Central memory CD8-positive, alpha-beta T cell (primary cell): ENCODE measurements at places on chromosomes 5 and 9.

GRCh38 chr9:95461448-95462248, 55.1 kb downstream of the PTCH1 start:
- no peak for DNase-seq

DNA sequence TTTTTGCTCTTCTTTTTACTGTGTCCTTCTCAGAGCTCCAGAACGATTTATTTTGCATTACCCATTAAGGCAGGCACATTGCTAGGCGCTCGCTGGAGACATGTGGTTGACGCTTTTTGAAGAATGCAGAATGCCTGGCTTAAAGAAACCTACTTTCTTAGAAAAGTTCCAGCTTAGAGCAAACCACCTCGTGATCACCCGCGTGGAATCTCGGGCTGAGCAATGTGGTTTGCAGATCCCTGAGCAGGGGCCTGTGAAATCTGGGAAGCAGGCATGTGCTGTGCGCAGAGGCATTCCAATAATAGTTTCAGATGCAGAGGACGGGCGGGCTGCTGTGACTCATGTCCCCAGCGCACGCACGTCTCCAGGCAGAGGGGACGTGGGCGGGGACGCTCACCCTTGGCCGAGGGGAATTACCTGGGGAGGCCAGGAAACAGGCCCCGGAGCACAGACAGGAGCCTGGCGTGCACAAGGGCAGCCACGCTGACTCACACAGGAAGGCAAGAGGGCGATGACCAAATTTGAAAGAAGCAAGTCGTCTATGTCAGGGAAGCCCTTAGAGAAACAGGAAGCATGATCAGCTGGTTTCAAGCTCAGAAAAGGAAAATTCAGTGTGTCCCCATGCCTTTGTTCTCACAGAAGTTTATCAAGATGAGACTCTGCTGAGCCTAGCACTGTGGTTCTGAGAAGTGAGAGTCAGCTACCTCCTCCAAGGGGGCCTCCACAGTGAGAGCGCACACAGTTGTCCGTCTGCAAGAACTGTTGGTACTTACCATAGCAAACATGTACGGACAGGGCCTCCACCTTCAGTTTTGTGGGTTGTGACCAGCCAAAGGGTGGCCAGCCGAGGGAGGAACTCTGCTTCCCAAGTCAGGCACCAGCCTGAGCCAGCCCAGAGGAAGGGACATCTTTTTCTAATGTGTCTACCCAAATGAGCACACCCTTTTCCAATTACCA, 218.6 kb downstream of the PIK3R1 start:
- DNase-seq, result peak; percentile 57

DNA sequence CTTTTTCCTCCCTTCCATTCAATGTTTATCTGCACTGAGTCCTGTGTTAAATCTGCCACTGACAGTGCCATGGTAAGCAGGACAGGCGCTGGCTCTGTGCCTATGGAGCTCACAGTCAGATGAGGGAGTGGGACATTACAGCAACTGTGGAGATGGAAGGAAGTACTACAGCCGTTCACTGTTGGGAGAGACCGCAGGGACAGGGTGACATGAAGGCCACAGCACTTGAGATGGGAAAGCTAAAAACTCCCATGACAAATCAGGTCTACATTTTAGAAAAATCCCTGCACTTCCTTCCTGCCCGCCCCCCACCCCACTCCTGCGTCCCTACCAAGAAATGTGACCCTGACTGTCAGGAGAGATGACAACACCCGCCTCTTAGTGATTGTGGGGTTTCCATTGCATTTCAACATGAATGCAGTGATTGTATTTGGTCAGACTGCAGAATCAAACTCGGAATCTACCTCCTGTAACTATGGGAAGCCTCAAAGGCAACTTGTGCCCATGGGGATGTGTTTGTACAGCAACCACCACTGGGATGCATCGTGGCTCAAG, 56.4 kb downstream of the GTF3C4 start:
- no peak for DNase-seq

DNA sequence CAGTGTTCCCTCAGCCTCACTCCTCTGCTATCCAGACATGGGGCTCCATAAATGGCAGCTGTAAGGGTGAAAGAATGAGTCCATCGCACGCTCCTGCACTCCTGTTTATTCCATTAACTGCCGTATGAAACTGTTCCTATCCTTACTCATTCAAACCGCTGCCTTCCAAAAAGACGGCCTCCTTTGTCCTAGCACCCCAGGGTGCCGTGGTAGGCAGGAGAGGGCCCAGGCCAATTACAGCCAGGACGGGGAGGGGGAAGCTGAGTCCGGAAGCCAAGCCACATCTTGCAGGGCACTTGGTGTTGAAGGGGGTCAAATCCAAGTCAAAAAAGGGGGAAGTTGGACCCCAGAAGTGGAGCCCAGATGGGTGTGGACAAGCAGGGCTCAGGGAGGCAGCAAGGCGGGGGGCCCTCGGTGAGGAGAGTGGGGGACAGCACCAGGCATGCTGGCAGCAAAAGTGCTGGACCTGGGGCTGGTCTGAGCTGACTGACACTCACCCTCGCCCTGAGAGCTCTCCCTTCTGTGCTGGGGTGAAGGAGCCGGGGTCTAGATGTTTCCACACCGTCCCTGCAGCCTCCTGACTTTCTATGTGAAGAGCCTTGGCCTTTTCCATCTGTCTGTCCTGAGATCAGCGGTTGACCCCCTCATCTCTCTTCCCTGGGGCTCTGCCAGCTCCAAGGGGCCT, 63.3 kb downstream of the COL23A1 start:
- DNase-seq, result no peak

DNA sequence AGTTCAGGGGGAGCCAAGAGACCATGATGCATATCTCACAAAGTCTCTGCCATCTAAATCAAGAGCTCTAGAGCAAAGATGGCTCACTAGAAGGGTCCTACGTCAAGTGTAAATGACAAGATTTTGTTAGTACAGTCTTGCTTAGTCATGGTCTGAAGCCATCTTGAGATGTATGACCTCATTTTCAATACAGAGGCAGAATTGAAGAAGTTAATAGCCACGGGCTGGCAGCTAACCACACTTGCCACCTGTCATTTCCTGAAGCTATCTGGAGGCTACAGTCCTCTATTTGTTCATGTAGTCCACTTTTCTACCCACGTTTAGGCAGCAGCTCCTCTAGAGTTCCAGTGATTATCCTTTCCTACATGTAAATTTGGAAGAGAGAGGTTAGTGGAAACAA, 231.7 kb upstream of the CDH12 start:
- no peak for DNase-seq

DNA sequence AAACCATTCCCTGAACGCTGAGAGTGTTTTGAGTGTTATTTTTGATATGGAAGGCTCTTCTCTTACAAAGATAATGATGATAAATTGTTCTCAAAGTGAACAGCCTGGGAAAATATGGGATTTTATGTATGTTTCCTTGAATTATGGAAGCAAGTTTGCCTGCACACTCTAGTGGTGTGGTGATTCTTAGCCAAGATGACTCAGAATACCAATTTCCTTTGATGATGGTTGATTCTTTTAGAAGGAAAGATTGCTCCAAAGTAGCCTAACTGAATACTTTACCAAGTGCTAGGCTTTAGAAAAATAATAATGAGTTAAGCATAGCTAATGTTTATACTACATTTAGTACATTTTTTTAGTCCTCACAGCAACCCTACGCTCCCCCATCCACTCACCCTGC, 243.4 kb downstream of the EBF1 start:
- no peak for DNase-seq

DNA sequence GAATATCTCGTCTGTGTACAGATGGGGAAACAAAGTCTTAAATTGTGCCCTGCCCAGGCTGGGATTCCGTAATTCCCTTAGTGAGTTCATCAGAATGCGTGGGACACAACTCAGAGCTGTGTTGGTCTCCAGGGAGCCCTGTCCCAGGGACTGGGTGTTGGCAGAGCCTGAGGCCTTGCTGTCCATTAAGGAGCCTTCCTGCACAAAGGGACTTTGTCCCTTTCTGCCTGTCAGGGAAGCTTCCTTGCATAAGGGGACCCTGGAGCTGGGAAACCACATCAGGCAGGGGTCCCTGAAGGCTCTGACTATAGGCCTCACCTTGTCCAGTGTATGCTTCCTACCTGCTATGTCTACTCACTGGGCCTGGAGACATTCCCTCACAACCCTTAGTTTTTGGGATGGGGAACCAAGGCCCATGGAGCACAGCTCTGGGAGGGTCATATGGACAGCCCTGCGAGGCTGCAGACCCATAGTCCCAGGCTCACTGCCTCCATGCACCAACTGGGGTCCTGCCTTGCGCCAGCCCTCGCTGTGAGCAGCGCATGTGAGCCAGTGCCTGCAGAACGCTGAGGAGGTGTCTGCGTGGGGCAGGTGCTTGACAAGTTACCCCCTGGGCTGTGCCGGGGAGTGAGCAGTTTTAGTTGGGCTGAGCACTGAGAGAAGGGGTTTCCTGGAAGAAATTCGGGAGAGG, 1.6 kb downstream of the CARD19 start:
- DNase-seq, result no peak

DNA sequence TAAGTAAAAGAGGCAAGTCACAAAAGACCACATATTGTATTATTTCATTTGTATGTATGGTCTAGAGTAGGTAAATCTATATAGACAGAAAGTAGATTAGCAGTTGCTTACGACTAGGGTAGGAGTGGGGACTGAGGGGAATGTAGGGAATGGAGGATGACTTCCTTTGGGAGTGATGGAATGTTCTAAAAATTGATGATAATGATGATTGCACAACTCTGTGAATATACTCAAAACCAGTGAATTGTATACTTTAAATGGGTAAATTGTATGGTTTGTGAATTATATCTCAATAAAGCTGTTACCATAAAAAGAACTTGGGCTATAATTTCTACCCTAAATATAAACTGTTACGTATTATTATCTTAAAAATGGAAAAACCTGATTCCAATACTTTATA, 35.0 kb downstream of the ADAMTS6 start:
- no peak for DNase-seq

- no peak for DNase-seq
These were observed 10.4 kb upstream of the CXCL14 start for GRCh38 chr5:135589152-135589551.

DNA sequence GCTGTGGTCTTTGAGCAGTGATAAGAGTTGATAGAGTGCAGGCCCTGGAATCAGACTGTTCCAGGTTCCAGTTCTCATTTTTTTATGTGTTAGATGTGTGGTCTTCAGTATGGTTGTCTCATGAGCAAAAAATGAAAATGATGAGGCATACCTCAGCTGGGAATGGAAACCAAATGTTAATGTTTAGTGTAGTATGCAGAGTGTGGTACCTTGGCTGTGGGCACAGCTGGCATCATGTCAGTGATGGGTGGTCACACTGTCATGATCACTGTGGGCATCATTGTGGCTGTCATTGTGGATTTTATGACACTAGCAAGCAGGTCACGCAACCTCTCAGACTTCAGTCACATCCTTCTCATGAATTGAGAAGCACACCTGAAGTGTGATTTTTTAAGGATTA, 6.4 kb downstream of the ABLIM3 start:
- DNase-seq, result no peak

GRCh38 chr5:141928051-141928450, 4.4 kb downstream of the DELE1 start:
- no peak for DNase-seq

GRCh38 chr5:21654-22233, 70.2 kb upstream of the PLEKHG4B start:
- DNase-seq, result no peak

DNA sequence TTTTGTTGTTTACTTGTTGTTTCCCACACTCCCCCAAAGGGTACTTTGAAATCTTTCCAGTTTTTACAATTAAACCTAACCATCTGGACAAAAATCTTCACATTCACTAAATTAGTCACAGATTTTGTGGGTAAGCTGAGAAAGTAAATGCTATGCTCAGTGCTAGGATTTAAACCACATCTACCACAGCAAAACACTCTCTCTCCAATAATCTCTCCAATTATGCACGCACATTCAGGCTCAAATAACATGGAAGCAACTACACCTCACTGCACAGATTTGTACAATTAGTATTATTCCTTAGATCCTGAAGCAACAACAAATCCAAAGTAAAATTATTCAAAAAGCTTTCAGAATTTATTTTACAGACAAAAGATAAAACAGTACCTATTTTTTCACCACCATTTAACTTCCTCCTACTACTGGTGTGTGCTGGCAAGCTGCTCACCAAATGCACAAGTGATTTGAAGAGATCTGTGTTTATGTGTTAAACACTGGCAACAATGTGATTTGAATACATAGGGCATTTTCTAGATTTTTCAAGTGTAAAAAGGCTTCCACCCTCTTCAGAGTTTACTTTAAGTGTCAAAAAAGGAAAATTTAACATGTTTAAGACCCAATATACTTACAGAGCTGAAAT, 16.6 kb downstream of the ZNF608 start:
- DNase-seq, result no peak

DNA sequence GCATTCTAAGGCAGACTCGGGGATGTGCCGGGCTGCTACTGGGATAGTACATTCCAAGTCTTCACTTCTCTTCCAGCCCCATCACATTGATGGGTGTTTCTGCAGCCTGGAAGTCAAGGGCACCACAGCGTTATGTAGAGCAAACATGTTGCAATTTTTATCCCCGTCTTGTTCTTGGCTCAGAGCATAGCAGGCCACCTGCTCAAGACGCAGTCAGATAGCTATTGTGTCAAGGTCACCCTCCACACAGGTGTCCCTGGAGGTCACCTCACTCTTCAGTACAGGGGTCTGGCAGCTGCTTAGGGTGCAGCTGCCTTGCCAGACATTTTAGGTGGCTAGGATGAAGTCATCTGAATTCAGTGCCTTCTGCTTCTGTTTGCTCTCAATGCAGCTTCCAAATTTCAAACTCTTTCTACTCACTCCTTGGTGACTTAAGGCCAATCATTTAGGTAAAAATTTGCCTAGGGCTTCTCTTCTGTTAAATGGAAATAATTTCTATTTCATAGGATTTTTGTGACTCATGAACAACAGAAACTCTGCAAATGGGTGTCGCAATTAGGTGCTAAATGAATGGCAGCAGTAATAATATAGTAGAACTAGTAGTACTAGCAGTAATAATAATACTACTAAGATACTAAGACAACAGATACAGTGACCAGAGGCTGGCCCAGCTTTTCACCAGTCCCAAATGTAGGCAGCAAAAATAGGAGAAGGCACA, 24.3 kb downstream of the KCNV2 start:
- no peak for DNase-seq

- DNase-seq, result no peak
These were observed 124.3 kb downstream of the TEX10 start for GRCh38 chr9:100228352-100228869.

GRCh38 chr9:26358836-26359235, 533.8 kb downstream of the CAAP1 start:
- no peak for DNase-seq

DNA sequence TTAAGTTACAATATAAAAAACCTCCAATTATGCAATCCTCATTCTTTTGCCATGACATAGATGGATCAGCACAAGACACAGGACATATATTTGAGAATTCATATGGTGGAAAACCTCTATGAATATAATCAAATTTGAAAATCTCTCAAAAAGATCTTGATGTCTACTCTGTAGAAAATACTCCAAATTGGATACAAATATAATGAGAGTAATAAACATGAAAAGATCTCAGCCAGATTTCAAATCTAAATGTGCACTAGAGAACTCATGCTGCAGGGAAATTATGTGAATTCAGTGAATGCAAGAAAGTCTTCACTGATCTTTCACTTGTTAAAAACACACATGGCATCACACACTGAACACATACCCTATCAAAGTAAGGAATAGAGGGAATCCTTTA, 13.8 kb downstream of the PCDHB15 start:
- DNase-seq, result no peak

- no peak for DNase-seq
These were observed at the start of gene CFAP90 for GRCh38 chr5:7850395-7851239. CFAP90 (minus strand) TSS chr5:7851133; CDS start chr5:7851021, 112 bp downstream.

GRCh38 chr9:29555502-29555901, 1982.2 kb upstream of the C9orf72 start:
- DNase-seq, result no peak
